CD4-positive, alpha-beta T cell treated with Interleukin-2 at 100 ng/mL for 4 hours (primary cell): ENCODE measurements at places on chromosomes 3 and 15.

DNA sequence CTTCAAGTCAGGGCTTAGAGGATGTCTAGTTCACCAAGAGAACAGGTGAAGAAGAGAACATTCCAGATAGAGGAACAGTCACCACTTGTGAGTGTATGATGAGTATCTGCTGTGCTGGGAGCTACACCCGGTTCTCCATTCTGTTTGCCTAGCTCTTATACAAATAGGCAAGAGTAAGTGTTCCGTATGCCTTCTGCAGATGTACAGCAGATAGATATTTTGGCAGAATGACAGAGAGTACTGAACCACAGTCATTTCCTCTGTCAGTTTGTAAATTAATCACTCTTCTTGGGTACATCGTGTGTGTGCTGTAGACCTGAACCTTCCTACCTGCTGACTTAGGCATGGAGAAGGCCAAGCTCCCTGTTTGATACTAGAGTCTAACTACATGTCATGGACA, 108.3 kb upstream of the CTDSPL start:
- DNase-seq, result no peak

GRCh38 chr3:161070252-161070930, 34.8 kb downstream of the B3GALNT1 start:
- DNase-seq, result no peak

DNA sequence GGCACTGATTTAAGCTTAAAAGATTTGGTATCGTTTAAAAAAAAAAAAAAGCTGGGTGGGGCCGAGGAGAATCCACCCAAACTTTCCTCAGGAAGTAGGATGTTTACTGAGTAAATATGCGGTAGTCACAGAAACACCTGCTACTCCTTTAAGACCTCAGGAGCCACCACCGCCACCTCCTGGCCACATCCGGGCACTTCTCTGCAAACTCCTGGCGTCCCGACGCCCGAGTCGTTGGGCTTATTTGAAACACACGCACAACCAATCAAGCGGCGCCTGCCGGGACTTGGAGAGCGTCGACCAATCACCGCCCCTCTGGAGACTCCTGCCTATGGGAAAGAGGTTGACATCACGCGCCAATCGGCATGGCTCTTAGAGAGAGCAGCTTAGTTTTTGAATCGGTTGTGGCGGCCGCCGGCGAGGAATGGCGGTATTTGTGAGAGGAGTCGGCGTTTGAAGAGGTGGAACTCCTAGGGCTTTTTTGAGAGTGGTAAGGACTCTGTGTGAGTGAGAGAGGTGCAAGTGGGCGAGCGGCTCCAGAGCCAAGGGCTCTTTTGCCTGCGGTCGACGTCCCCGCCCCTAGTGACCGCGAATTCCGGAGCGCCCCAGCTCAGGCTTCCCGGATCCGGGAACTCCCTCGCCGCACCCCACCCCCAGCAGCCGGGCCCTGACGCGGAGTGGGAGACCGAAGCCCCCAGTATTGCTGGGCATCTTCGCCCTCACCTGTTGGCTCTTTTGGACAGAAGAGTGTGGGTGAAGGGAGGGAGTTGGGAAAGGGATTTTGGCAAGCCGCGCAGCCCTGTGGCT, at the start of gene ECT2:
ECT2 (plus strand) TSS at position 359 of the 807 bp plus-strand sequence. CDS start 3,805 bp downstream, outside the sequence.
- peak; percentile 99 for DNase-seq

DNA sequence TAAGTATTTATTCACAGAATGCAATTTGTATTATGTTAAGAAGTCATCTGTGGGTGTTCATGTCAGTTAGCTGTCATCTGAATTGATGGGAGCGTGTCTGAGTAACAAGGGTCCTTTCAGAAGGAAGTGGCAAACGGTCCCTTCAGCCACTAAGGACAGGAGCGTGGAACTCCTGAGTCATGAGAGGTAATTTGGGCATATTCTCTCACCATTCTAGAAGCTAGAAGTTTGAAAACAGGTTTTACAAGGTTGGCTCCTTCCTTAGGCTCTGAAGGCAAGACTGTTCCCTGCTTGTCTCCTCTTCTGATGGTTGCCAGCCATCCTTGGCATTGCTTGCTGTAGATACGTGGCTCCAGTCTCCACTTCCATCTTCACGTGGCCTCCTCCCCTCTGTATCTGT, 19.7 kb downstream of the ABHD2 start:
- DNase-seq, result no peak

GRCh38 chr3:43644443-43644842, 22.6 kb upstream of the ANO10 start:
- DNase-seq, result no peak

DNA sequence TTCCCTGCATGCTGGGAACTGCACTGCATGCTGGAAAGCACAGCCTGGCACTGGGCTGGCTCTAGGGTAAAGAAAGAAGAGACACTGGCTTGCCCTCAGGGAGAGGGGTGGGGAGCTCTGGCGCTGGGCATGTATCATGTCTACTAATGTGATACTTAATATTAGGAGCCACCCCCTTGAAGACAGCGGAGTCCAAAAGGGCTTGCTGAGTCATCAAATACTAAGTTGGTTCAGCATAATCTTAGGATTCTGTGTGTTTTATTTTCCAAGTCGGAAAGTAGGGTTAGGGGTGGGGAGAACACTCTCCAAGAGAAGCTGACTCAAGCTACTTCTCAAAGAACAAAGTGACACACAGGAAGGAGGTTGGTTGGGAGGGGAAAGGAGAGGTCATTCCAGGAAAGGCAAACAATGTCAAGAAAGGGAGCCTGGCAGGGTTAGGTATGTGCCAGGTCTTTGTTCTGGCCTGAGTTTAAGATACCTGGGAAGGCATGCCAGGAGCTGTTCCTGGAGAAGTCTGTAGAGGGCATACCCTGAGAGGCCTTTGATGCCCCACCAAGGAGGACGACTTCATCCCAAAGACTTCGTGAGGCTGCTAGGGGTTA, 237.8 kb upstream of the NR2E3 start:
- no peak for DNase-seq
